ENCODE measurements at places on chromosomes 16 and 17.

GRCh38 chr16:68834550-68834949 lies 8.8 kb upstream of the TANGO6 start:
- no peak for DNase-seq

DNA sequence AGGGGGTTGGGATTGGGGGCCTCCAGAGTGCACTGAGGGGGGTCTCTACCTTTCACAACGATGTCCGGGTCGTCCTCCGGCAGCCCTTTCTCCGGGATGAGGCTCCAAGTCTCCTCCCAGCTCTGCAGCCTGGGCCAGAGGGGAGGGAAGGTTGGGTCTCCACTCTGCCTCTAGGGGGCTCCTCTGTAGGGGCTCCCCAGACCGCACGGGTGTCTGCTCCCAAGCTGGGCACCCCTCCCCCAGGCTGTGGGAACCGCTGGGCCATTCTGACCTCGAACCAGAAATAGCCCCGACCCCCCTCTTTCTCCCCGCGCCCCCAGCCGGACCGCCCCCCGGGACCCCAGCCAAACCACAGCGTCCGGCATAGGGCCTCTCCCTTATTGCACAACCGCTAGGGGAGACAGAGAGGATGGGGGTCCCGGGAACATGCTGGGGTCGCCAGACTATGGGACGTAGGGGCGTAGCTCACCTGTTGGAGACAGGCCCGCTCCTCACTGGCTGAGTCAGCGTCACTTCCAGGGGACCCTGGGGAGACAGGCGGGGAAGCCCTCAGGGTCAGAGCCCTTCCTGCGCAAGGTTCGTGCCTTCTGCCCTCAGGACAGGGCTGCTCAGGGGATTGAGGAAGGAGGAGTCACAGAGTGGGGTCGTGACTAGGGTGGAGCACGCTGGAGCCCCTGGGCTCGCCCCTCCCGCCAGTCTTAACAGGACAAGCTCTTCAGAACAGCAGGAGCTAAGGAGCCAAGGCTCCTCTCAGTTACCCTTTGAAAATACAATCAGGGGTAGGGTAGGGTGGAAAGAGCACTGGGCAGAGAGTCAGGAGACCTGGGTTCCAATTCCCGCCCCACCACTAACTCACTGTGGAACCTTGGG lies 2.7 kb downstream of the PLEKHH3 start:
- DNase-seq: no peak

GRCh38 chr17:76247304-76247703 lies 7.0 kb upstream of the RNF157 start:
- no peak for DNase-seq

DNA sequence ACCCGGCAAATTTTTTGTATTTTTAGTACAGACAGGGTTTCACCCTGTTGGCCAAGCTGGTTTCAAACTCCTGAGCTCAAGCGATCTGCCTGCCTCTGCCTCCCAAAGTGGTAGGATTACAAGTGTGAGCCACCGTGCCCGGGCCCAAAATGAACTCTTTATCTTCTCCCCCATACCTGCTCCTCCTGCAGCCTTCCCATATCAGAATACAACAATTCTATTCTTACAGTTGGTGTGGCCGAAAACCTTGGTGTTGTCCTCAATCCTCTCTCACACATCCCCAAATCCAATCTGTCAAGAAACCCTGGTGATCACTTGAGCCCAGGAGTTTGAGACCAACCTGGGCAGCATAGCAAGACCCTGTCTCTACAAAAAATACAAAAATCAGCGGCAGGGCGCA lies 19.5 kb upstream of the SPN start:
- DNase-seq: no peak

DNA sequence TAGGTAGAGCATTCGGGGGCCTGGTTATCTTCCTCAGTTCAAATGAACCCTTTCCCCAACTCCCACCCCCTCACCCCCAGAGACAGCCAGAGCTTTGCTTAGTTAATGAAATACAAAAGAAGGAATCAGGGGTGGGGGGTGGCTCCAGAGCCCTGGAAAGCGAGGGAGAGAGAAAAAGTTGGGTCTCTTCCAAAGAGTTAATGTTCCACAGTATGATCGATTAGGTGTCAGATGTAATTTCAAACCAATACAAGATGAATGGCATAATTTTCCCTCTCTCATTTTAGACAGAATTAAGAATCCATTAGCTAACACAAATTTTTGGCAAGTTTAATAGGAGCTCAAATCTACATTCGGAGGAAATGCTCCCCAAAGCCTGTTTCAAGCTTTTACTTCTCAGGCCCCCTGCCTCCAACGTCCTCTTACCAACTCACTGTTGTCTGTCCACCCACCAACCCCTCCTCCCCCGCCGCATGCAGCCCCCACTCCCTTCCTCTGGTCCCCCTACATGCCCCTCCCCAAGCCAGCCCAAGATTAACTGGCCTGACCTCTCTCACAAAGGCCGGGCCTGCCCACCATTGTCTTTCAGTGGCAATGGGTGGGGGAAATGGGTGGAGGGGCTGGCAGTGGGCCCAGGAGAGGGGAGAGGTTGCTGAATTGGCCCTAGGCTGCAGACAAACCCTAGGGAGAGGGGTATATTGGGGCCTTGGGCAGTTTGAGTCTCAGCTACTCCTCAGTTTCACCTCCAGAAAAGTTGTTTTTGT lies 28.2 kb downstream of the NEUROD2 start:
- DNase-seq: no peak
